ENCODE measurements at places on chromosomes 12 and 14.

GRCh38 chr12:87924149-87924548 is 105.1 kb downstream of the C12orf50 start:
- DNase-seq = no peak

DNA sequence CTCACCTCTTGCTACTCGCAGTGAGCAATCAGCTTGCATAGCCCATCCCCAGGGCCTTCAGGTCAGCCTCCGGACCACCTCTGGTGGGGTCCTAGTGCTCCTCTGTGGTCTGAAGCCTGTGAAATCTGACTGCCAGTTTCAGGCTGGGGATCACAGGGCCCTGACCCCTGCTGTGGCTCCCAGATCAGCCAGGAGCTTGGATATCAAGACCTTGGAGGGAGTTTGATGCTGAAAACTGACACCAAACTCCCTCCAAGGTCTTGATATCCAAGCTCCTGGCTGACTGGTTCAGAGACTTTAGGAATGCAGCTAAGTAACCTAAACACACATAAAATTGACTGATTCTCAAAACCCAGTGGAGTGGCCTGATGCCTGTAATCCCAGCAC is 19.8 kb upstream of the DHRS4 start:
- DNase-seq = no peak

GRCh38 chr14:62655166-62655565 is 390.1 kb downstream of the KCNH5 start:
- DNase-seq = no peak

- DNase-seq = peak; percentile 82
Observed at GRCh38 chr14:23327947-23328744, 6.9 kb downstream of the PABPN1 start.

DNA sequence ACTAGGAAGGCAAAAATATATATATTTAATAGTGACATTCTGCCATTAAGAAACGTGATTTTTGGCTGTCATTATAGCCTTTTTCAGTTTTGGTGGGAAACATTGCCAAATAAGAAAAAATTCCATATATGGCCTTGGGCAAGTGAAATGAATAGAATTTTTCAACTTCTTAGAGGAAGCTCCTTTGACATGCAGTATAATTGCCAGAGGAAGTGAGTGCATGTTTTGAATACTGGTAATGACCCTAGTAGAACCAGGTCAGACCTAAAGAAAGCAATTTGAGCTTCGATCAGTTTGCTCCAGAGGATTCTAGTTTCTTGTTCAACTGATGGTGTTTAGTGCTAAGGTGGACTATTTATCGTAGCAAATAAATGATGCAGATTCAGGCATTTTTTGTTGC is 26.2 kb upstream of the TRIM9 start:
- no peak for DNase-seq

- DNase-seq = no peak
Observed at GRCh38 chr14:100286484-100287191, 19.6 kb downstream of the SLC25A29 start.

- DNase-seq = no peak
Observed at GRCh38 chr14:97846156-97846555, 1049.0 kb downstream of the VRK1 start.

DNA sequence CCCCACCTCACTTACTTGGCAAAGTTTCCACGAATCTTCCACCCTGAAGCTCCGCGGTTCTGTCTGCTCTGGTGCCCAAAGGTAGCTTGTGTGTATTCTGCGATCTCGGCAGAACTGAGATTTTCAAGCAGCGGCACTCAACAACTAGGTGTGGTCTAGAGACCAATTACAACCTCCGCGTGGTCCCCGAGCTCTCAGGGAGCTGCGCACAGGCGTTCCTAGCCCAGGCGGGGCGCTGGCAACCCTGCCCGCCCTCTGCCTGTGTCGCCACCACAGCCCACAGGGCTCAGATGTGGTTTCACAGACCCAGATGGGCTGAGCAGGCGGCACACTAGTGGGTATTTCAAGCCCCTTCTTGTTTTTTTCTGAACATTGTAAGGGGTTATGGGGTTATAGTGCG is 1.5 kb upstream of the DIABLO start:
- DNase-seq = no peak

DNA sequence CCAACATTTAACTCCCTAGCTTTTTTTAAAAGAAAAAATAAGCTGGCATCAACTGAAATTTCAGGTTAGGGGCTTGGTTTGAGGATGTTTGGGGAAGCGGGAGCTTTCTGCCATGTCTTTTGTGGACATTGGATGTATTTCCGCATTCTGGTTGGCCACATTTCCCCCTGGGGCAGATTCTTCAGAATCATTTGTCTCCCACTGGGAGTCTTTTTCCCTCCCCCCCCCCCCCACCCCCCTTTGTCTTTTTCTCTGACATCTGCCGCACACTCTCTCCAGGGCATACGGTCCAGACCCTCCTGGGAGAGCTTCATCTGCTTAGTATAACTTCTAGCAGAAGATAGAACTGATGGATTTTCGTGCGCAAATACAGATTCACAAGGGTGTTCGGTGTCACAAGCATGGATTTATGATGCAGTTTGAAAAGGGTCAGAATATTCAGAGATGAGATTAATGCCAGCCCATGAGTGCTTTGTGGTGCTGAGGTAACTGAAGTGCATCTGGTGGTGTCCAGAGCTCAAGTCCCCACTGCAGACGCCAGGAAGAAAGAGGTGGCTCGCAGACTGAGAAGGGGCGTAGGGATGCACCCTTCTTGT is 40.2 kb downstream of the ETV6 start:
- DNase-seq = no peak

DNA sequence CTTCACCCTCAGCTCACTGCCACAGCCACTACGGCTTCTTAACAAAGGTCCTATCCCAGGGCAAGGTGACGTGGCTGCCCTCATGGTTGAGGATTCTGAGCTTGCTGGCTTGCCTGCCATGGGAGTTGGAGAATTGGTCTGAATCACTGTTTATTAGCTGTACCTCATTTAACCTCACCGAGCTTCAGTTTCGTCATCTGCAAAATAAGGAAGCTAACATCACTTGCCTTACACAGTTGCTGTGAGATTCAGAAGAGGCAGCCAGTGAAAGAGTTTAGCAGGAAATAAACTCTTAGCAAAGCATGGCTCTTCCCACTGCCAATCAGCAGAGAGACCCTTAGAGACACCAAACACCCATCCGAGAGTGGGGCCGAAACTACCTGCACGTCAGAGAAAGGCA is 90.1 kb upstream of the KCNA1 start:
- DNase-seq = peak; percentile 80

DNA sequence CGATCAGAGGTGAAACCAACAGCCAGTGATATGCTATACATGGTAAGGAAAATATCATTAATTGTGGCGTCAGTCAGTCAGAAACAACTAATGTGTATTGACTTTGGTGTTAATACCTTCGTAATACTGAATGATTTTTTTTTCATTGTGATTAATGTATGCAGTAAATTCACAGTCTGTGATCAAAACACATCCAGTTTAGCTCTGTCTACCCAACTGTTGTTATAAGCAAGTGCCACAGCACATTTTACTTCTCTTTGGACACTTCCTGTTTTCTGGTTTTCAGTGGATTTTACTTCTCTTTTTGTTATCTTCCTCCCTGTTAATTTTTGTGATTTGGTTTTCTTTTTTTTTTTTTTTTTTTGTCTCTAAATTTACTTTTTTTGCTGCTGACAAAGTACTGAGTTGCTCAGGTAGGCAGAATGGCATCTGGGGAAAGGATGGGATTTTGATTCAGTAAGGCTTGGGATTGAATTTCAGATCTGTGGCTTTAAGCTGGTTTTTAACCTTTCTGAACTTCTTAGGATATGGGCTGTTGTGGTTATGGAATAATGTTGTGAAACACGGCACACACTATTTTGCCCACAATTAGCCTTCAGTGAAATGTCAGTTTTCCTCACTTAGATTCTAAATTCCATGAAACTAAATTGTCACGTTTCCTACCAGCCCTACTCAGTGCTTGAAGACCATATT is 604 bp downstream of the GLIPR1 start:
- peak; percentile 73 for DNase-seq

GRCh38 chr12:99053616-99054362 is 408.7 kb downstream of the APAF1 start:
- no peak for DNase-seq

DNA sequence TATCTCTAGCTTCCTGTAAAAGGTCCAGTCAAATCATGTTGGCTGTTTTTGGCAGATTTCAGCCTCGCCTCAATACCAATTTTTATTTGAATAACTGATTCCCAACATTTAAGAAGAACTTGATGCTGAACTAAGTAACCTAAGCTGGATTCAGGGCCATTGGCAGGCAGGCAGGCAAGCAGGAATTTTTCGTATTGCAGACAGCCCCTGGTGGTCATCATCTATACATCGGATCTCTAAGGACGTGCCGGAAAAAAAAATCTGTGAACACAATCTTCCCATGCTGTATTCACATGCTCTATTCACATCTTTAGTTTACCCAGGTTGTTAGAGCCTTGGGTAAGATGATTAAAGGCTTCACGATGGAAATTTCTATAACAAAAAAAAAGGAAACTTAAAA is 7.0 kb downstream of the VCPKMT start:
- DNase-seq = no peak

- DNase-seq = peak; percentile 34
Observed at GRCh38 chr14:102510616-102511520, 1.3 kb upstream of the ANKRD9 start.

- no peak for DNase-seq
Observed at GRCh38 chr12:19125325-19125724, 4.2 kb upstream of the PLEKHA5 start.

DNA sequence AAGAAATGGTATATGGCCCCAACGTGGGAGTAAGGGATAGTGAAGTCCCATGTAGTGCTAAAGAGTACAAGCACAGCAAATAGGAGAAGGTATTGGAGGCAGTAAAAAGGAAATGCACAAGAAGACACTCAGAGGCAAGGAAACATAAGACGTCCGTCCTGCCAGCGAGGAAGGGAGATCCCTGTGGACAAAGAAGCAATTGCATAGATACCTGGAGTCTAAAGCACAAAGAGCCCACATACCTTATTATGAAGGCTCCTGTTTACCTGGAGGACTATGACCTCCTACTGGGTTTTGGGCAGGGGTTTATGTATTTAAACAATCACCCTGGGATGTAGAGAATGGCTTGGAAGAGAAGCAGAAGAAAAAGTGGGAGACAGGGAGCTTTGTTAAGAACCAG is 341.2 kb upstream of the DCN start:
- DNase-seq = no peak

- peak; percentile 90 for DNase-seq
Observed at GRCh38 chr12:52198454-52199215, 6.8 kb upstream of the KRT80 start.

GRCh38 chr14:102408724-102409123 is 46.0 kb downstream of the TECPR2 start:
- no peak for DNase-seq

GRCh38 chr14:20551606-20552005 is 9.2 kb downstream of the RNASE9 start:
- no peak for DNase-seq

DNA sequence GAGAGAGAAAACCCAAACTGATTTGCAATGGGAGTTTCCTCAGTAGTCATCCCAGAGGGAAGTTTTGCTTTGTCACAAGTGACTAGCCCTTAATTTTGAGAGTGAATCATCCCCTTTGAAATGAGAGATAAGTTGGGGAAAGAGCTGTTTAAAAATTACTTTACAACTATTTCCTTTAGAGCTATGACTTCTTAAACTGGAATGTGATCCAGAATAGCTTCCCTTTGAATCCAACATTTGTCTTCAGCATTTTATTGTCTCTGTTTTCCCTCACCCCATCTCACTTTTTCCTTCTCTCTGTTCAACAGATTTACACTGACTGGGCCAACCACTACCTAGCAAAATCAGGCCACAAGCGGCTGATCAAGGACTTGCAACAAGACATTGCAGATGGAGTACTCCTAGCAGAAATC is 109.3 kb downstream of the NAV3 start:
- DNase-seq = no peak
